ENCODE measurements at places on chromosomes 13 and 19.
A peak's percentile ranks its signal among the peaks of the same experiment; 100 is the strongest.

DNA sequence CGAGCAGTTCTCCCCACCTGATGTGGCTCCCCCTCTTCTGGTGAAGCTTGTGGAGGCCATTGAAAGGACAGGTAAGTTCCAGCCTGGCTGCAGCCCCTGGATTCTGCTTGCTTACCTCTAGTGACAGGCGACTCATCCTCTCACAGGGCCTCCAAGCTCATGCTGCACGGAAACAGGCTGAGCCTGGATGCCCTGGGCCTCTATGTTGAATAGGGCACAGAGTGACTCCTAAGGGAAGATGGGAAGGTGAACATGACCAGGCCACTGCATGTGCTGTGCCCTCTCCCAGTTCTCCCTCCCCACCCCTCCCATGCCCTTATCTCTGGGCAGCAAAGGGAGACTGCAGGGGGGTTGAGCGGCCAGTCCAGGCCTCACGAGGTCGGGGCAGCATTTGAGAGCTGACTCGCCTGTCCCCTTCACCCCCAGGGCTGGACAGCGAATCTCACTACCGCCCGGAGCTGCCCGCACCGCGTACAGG is 7.6 kb downstream of the PIK3R2 start:
- DNase-seq: no peak

DNA sequence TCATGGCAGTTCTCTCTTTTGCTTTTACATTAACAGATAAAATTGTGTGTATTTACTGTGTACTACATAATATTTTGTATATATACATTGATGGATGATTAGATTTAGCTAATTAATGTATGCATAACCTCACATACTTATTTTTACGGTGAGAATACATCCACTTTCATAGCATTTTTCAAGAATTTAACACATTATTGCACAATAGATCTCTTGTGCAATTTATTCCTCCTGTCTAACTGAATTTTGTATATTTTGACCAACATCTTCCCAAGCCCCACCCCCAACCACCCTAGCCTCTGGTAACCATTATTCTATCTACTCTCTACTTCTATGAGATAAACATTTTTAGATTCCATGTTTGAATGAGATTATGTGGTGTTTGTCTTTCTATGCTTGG is 194.7 kb downstream of the RBM26 start:
- no peak for DNase-seq

GRCh38 chr19:5445071-5445470 is 10.1 kb upstream of the ZNRF4 start:
- DNase-seq: no peak

DNA sequence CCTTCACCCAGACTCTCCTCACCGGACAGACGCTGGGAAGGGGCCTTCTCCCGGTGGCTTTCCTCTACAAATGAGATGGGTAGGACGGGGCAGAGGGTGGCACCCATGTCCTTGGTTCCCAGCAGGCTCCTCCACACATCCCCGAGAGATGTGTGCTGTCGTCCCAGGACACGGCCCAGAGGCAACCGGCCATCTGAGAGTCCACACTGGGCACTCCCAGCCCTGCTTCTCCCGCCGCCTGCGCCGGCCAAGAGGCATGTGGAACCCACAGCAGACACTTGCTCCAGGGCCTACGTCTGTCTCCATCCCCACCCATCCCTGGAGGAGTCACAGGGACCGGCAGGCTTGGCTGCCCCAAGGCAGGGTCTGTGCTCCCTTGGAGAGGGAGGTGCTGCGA is 179.9 kb downstream of the KDM4B start:
- no peak for DNase-seq

- no peak for DNase-seq
These were observed 22.4 kb downstream of the GTF2F2 start for GRCh38 chr13:45142440-45143345.

DNA sequence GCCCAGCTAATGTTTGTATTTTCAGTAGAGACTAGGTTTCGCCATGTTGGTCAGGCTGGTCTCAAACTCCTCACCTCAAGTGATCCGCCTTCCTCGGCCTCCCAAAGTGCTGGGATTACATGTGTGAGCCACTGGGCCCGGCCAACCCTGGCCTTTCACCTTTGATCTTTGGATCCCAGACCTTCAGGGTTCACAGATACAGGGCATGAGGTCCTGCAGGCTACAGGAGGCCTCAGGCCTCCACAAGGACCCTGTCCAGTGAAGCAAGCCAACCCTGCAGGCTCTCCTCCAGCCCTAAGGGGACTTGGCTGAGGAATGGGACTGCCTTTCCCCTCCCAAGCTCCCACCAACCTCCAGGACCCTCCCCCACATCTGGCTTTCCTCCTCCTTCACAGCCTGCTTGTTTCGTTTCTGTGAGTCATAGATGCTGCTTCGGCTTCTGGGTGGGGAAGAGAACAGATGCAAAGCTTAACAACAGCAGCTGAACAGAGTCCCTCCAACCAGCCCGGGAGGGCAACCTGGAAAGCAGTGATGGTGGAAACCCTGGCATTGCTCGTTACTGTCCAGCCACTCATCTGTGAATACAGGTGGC is 11.8 kb downstream of the ARHGEF18 start:
- DNase-seq: no peak

GRCh38 chr19:8451377-8451776 is 6.6 kb downstream of the HNRNPM start:
- DNase-seq: no peak

DNA sequence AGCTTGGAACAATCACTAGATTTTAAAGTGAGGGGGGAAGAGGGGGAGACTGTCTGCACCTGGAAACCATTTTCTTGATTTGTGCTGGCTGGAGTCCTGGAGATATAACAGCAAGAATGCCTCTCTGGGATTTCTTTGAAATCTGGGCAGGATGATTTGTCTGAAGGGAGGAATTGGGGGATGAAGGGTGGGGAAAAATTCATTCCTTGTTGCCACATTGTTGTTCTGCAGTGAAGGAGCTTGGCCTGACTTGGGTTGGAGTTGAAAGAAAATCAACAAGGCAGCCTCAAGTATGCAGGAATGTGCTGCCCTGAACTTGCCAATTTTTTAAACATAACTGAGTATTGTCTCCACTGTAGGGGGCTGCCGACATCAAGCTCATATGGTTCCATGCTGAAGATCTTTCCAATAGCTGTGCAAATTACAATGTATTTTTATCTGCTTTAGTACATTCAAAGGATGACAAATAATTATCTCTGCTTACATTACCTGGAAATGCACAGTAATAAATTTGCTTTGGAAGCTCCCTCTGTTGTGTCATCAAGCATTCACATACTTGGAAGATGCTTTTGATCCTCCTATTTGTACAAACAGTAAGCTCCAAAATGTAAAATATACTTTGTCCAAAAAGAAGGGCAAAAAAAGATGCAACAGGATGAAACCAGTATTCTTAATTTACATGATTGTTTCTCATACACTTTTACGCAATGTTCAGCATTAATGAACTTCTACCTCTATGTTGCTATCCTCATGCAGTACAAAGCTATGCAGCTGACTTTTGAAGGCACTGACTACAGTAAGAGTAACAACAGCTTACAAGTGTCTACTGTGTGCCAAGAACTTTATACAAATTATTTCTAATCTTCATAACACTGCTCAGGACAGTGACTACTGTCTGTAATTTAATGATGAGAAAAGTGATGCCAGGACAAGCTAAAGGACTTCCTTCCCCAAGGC is 627.9 kb upstream of the KLF12 start:
- no peak for DNase-seq

DNA sequence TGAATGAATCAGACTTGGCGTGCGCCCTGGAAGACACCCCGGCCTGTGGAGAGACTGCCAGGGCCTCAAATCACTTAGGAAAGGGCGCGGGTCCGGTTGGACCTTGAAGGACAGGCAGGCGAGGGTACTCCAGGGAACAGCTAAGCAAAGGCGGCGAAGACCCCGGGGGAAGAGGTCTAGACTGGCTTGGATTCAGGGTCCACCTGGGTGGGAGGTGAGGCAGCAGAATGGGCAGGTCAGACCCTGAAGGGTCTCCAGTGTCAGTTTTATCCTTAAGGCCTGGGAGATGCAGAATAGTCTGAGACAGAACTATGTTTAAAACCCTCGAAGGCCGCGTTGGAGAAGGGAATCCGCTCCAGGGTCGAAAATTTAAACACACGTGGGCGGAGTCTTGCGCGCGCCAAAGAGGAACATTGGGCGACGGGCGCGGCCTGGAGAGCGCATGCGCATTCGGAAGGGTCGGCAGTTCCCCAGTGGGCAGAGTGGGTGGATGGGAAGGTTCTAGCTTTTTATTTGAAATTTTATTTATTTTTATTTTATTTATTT is 567 bp upstream of the SMG9 start:
- peak; percentile 87 for DNase-seq

DNA sequence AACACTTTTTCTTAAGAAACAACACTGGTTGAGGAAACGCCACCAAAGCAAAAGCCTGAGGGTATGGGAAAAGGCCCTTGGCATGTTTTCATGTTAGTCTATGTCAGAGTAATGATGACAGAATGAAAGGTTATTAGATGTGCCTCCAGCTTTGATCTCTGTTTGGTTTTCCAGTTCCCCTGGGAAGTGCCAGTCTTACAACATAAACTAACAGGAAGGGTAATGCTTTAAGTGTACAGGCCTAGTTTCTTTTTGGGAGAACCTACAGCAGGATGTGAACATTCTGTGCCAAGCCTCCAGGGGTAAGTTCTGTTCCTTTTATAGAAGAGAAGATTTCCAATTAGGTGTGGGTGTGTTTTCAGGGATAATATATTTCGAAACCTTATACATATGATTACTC is 121.7 kb downstream of the FNDC3A start:
- no peak for DNase-seq

Measured in MM.1S (cell line).